ENCODE measurements at places on chromosomes 12 and 14.

DNA sequence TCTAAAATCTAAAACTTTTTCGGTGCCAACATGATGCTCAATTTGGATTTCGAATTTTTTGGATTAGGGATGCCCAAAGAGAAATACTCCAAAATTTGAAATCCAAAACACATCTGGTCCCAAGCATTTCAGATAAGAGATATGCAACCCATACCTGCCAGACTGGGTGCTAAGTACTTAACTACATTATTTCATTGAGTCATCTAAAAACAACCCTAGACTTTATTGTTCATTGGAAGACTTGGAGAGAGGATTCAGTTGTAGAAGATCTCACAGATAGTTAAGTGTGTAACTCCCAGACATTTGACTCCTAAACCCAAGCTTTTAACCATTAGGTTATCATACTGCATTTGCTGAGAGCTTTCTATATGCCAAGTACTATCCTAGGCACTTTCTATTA is 102.2 kb downstream of the BCAT1 start:
- H3K4me3 ChIP-seq = no peak overlapping the region
- no peak for DNase-seq
- no peaks in the 10 kb centered on the region for H3K4me1 ChIP-seq

- DNase-seq = no peak
- H3K27me3 ChIP-seq = no peaks in the 10 kb centered on the region
- H3K27ac ChIP-seq = no peak overlapping the region
- no peak overlapping the region for H3K4me3 ChIP-seq
- no peaks in the 10 kb centered on the region for H3K4me1 ChIP-seq
- peaks cover 1% of the 10 kb centered on the region for H3K36me3 ChIP-seq
These were observed 49.4 kb upstream of the TMCC3 start for GRCh38 chr12:94699801-94700200.

DNA sequence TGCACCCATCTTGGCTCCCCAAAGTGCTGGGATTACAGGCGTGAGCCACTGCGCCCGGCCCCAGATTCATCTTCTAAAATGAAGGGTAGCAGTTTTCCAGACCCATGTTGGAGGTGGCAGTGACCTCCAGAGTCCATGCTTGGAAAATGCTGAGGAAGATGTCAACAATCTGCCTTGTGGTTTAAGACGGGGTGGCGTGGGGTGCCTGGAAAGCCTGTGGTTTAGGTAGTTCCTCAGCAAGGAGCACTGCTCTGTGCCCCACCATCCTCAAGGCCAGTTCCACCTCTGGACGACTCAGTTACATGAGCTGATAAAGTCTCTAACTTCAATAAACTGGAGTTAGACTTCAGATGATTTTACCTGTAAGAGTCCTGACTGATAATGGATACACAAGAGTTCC is 48.6 kb downstream of the DRAM1 start:
- H3K4me3 ChIP-seq = no peak overlapping the region
- H3K27me3 ChIP-seq = no peaks in the 10 kb centered on the region
- H3K27ac ChIP-seq = no peak overlapping the region
- no peaks in the 10 kb centered on the region for H3K36me3 ChIP-seq
- DNase-seq = no peak

DNA sequence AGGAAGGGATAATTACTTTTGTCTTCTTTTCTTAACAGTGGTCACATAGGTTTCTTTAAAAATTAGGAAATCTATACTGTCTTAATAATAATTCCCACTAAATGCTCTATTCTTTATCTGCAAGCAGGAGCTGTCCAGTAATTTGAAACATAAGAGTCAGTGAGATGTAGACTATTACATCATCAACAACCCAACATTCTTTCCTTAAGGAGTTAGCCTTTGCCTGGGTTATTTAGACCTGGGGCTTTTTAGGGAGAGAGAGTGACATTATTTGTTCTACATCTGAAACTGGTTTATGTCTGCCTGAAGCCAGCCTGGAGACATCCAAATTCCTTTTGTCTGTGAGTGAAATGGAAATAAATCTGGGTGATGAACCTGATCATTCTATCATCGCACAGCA is 294.4 kb downstream of the TMTC2 start:
- peaks cover 28% of the 10 kb centered on the region for H3K36me3 ChIP-seq
- no peak for DNase-seq
- H3K27me3 ChIP-seq = no peaks in the 10 kb centered on the region
- no peak overlapping the region for H3K27ac ChIP-seq
